ENCODE measurements at places on chromosomes 2 and 18.

- no peak for DNase-seq
These were observed 46.8 kb downstream of the SEMA4F start for GRCh38 chr2:74700643-74701372.

- no peak for DNase-seq
These were observed 15.0 kb downstream of the CCDC74A start for GRCh38 chr2:131542438-131543384.

GRCh38 chr18:54209471-54210180 lies 14.8 kb downstream of the MBD2 start:
- DNase-seq = no peak

- DNase-seq = no peak
These were observed 114.0 kb downstream of the PIK3C3 start for GRCh38 chr18:42069036-42069435.

GRCh38 chr2:225559072-225559415 lies 159.5 kb downstream of the NYAP2 start:
- no peak for DNase-seq

- DNase-seq = no peak
These were observed 697.1 kb downstream of the BCL11A start for GRCh38 chr2:59856391-59856790.

- no peak for DNase-seq
These were observed 80.7 kb upstream of the ITGA4 start for GRCh38 chr2:181376442-181376841.

GRCh38 chr2:30503695-30504052 lies 56.6 kb downstream of the LCLAT1 start:
- DNase-seq = no peak

DNA sequence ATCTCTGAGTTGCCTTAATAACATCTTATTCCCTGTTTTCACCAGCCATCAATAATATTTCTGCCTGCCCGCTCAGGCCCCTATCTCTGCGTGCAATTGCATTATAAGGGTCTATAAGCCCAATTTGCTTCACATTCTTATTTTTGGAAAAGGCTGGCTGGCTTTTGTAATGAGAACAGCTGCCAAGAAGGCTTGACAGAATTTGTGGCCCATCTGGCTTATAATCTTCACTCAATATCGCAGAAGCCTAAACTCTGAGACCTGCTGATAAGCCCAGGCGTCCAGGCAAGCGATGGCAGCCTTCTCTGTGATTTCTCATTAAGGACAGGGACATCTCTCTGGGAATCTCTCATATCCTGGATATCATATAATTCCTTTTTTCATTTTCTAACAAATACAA lies 1618.6 kb upstream of the CELF4 start:
- no peak for DNase-seq

GRCh38 chr2:215530191-215530968 lies 94.5 kb upstream of the FN1 start:
- no peak for DNase-seq

DNA sequence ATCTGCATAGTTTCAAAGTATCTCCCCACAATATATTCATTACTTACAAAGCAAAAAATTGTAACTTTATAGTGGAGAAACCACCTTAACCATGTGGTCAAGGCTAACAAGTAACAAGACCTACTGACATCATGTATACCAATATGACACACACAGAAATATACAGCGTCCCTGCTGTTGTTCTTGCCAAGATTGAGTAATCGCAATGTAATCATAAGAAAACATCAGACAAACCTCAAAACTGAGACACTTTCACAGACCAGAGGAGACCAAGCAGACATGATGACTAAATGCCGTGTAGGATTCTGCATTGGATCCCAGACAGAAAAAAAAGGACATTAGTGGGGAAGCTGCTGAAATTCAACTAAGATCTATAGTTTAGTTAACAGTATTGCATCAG lies 123.0 kb downstream of the ACAA2 start:
- no peak for DNase-seq

- DNase-seq = no peak
These were observed 23.3 kb downstream of the INHBB start for GRCh38 chr2:120369250-120369649.

DNA sequence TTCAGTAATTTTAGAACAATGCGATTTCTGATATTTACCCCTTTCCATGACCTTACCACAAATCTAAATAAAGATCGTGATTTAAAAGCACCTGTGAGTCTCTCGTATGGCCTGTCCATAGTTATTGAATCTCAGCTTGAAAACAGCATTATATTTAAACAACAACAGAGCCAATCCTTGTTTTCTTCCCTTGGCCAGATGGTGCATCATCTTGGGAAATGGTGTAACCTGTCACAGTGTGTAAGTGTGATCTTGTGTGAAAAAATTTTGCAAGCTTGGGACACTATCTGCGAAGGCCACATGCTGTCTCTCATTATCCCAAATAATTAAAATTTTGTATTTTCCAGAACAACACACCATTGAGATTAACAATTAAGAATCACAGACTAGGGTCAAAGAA lies 262.7 kb upstream of the SPHKAP start:
- DNase-seq = no peak

Data from coronary artery (tissue), 2 donors.